H1 (cell line): ENCODE measurements at places on chromosomes 7 and 10. TPM values are rescaled to one million over a fixed set of nuclear protein-coding genes. Genes with fewer than 3 reads are reported as not detected.

- DNase-seq, result peak; percentile 48
Observed at GRCh38 chr10:11782793-11783557, 40.2 kb upstream of the PROSER2 start.

The TFR2 gene
- 4.9 and 5.7 TPM in 2 replicates for total RNA-seq

DNA sequence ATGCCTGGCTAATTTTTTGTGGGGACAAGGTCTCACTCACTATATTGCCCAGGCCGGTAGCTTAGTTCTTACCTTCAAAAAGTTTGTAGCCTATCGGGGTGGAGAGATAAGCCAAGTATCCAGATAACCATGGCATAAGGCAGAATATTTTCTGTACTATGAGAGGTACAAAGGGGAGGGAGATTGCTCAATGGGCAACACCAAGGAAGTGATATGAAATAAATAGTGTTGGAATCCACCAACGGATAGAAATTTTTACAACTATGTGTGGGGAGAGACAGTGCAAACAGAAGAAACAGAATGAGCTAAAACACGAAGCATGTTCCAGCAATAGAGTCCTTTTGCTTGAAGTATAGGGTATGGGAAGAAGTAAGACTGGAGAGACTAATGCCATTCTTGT lies 8.1 kb downstream of the SCD start:
- DNase-seq, result no peak

The THNSL1 gene
- total RNA-seq, result 3.1 and 3.6 TPM in 2 replicates

- DNase-seq, result no peak
Observed at GRCh38 chr7:100893318-100893895, 2.3 kb downstream of the ACHE start.

The TFEC gene
- not detected in 2 replicates for total RNA-seq

The CAMK2G gene
- 29.9 and 31.7 TPM in 2 replicates for total RNA-seq

GRCh38 chr10:121823993-121824463 lies 103.8 kb downstream of the ATE1 start:
- DNase-seq, result no peak

DNA sequence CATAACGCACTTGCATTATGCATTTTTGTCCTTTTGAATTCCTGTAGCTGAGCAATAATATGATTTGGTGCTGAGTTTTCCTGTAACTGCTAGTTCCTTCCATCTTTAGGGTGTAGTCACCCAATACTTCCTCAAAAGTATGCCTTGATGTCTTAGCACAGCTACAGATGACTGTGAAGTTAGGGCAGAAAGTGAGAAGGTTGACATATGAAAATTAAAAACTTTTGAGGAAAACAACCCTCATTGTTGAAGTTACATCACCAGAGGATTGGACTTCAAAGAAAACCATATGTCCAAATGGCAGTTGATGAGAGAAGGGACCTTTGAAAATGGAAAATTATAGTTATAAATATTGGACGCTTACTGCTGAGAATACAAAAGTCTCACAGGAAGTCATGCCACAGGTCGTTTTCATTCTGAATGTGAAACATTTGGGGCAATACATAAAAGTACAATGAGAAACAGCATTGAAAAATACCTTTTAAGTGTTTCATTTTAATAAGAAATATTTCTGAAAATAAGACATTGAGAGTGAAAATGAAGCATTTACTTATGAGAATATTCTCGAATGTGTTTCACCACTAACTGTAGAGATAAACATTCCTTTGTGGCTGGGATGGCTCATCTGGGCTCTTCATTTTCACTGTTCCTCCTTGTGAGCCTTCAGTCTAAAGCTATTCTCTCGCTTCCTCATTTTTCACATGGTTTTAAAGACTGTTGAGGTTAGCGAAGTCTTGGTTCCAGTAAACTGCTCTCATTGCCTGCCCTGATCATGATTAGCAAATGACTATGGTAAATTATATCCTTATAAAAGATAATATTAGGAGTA lies 61.4 kb upstream of the NME8 start:
- no peak for DNase-seq

GRCh38 chr10:102555781-102556328 lies 52.1 kb downstream of the SUFU start:
- DNase-seq, result no peak

DNA sequence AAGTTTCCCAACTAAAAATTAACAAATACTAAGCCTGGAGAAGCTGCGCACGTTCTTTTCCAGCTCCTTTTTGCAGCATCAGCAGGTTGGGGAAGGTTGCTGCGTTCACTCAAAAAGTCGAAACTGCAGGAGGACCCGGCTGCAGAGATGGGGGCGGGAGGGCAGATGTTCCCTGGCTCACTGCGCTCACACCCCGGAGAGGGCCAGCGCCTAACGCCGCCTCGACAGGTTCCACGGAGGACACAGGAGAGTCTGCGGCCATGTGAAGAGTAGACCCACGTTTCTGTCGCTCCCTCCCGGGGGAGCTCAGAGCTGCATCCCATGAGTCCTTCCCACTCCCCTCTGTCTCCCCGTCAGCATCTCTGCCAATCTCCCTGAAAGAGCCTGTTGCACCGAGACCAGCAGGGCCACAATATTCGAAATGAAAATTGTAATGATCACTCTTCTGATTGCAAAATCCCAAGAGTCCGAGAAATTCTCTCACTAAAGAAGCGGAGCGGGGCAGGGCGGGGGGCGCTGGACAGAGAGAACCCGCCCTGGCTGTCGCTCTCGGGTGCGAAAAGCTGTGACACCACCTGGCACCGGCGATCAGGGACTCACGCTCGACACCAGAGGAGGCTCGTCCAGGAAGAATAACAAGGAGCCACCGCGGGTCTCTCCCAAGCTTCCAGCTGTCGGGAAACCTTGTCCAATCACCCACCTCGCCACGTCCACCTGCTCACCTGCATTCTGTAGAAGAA lies 131.5 kb upstream of the PFKP start:
- no peak for DNase-seq

GRCh38 chr7:11650030-11650429 lies 182.0 kb downstream of the THSD7A start:
- no peak for DNase-seq

The SLC13A4 gene
- total RNA-seq, result 3.7 and 3.9 TPM in 2 replicates

DNA sequence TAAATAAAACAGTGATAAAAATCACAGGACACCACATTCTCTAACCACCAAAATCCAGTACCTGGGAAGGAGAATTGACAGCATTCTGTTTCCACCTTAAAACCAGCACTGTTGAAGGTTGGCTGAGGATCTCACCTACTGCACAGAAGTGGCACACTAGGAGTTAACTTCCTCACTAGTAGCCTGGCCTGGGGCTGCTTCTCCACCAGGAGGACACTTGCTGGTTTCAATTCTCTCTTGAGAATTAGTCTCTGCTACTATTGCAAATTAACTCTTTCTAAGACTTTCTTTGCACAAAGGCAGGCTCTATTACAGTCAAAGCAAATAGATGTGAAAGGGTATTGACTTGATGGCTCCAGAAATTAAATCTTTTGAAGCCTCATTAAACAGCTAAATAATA lies 2.3 kb upstream of the CTTNBP2 start:
- DNase-seq, result no peak

GRCh38 chr10:14528450-14528849 lies 197.7 kb upstream of the FRMD4A start:
- DNase-seq, result no peak

The CPEB3 gene
- total RNA-seq, result 1.7 and 1.9 TPM in 2 replicates

GRCh38 chr7:131605280-131605878 lies 49.0 kb upstream of the PODXL start:
- DNase-seq, result peak; percentile 75

The ZMYND11 gene
- total RNA-seq, result 24.3 and 26.6 TPM in 2 replicates

DNA sequence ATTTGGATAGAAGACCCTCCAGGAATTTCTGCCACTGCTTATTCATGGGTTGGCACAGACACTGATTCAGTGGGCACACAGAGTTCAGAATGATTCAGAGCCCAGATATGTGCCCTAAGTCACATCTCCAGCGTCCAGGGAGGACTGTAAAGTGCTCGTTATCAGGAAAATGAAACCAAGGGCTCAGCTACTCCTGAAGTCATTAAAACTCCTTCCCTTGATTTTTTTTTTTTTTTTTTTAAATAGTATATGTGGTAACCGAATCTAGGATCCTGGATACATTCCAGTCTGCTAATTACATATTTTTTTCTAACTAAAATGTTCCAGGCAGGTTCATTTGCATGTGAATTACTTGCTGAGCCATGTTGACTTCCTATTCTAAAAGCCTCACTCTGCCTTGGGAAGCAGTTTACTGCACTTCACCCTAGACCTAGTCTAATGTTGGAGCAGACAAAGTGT lies 34.7 kb downstream of the MET start:
- no peak for DNase-seq
